ENCODE measurements at places on chromosomes 5 and 9.

DNA sequence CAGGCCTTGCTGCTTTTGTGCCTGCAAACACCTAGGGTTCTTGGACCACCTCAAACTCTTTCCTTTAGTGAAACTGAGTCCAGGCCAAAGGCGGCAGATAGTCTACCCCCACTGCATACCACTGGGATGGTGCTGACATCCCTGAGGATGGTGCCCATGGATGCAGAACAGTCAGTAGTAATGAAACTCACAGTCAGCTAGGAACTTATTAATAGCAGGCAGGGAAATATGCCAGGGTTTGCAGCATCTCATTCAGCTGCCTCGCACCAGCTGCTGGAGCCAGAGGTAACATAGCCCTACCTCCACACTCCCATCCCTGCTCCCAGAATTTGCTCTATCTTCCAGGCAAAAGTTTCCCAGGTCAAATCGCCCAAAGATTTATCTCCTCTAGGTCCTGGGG is 189.1 kb downstream of the SREK1 start:
- no peak for DNase-seq

- no peak for DNase-seq
Measured at GRCh38 chr9:122822938-122823337, 5.5 kb downstream of the PDCL start.

DNA sequence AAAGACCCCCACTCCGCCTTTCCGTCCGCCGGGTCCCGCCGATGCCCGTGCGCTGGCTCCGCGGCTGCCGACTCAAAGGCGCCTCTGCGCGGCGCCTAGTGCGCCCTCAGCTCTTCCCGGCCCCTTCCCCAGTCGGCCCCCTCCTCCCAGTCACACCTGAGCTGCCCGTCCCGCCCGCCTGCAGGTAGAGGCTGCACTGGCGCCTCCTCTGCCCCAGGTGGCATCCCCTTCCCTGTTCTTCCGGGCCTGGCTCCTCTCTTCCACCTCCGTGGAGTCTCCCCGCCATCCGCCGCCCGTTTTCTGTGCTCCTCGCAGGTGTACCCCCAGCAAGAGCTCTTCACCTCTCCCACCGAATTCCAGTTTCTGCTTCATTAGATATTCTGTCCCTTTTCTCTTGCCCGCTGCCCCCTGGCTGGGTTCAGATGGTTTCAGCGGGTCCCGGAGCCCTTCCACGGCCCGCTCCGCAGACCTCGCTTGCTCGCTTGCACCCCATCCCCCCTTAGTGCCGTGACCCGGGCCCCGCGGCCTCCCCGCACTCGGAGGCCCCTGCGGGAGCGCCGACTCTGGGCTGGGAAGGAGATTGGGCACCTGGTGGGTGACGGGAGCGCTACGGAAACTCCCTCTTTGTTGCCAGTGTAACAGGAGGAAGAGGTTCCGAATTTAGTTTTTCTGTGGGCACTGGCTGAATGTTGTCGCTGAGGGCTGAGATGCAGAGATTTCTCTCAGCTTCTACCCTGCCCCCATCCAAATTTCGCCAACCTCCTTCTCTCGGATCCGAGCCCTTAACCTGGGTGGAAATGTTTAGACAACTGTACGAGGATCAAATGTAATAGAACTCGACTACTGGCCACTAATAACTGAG is 809 bp downstream of the SLC44A1 start:
- peak; percentile 87 for DNase-seq

- no peak for DNase-seq
Measured at GRCh38 chr5:126865299-126865698, 88.4 kb downstream of the LMNB1 start.

- DNase-seq, result no peak
Measured at GRCh38 chr5:567664-568060, 43.4 kb upstream of the SLC9A3 start.

DNA sequence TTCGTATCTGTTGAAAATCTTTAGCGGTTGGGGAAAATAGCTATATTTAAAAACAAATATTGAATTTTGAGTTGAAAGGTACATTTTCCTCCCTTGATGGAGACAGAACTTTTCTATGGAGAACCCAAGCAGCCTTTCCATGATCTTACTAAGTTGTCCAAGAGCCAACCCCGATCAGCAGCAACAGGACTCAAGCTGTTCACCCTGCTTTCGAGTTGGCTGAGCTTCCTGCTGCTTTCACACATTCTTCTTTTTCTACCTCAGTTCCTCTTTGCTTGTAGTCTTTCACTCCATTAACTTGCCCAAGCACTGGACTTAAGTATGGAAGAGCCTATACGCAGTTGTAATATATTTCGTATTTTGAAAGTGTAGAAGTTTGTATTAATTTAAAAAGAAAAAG is 59.4 kb downstream of the IL6ST start:
- no peak for DNase-seq

- DNase-seq, result peak; percentile 10
Measured at GRCh38 chr5:58886315-58887207, 303.7 kb downstream of the RAB3C start.

GRCh38 chr5:178392931-178393394 is 160.4 kb upstream of the PHYKPL start:
- DNase-seq, result peak; percentile 9
